ENCODE measurements at places on chromosomes 7 and 10.

- no peak for DNase-seq
Observed at GRCh38 chr10:75542906-75543305, 111.5 kb downstream of the LRMDA start.

DNA sequence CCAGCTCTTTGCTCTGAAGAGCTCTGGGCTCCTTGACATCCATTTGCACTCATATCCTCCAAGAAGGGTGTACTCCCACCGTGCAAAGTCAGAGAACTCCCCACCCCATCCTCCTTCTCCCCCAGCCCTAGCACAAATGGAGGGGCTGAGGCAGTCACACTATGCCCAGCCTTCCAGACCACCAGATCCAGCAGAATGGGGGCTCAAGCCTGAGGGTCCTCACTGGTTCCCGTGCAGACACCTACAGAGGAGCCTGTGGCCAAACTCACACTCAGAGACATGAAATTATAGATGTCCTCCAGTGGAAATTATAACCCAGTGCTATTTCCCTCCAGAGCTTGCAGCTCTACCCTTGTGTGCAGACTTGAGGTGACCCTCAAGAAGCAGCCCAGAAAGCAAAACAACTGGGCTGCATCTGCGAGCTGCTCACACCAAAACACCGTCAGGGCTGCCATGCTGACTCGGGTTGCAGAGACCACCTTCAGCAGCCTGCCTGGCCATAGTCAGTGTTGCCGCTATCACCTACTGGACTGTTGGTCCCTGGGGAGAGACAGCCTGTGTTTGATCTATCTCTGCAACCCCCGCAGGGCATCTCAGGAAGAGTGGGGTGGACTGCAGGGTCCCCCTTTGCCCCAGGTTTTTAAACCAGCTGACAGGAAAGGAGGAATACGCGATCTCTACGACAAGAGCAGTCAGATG lies 7.4 kb downstream of the ZNF488 start:
- no peak for DNase-seq

GRCh38 chr7:156184164-156184563 lies 371.9 kb upstream of the SHH start:
- DNase-seq, result no peak

DNA sequence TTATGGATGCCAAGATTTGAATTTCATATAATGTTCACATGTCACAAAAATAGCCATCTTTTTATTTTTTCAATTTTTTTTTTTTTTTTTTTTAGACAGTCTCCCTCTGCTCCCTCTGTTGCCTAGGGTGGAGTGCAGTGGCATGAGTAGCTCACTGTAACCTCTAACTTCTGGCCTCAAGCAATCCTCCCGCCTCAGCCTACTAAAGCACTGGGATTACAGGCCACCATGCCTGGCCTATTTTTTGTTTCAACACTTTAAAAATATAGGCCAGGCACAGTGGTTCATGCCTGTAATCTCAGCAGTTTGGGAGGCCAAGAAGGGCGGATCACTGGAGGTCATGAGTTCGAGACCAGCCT lies 246.3 kb downstream of the SKIDA1 start:
- no peak for DNase-seq

GRCh38 chr7:116576350-116577319 lies 51.8 kb downstream of the CAV1 start:
- DNase-seq, result no peak

GRCh38 chr10:93718937-93719725 lies 16.7 kb upstream of the FRA10AC1 start:
- DNase-seq, result no peak

DNA sequence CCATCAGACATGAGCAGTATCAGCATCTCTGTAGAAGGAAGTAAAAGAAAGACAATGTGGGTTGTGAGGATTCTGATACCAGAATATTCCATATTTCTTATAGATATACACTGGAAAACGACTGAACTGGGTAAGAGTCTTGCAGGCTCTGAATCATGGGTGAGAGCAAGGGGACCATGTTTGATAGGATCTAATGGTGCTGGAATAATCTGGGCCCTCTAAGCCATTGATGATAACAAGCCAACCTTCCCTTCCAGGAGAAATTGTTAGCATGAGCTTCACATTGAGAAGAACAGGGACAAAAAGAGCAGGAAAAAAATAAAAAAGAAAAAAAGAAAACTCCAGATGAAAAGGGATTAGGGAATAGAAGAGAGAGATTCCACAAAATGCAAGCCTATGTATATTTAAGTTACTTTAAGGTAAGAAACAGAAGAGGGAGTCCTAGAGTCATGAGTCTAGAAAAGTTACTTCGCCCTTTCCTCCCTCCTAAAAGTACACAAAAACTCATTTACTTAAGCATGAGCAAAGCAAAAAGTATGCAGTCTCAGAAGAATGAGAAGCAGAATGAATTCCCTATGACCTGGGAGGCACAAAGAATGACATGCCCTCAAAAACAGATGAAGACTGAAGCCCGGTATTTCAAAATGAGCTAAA lies 181.9 kb downstream of the TMEM26 start:
- DNase-seq, result no peak

GRCh38 chr7:27616186-27616491 lies 46.5 kb downstream of the HIBADH start:
- no peak for DNase-seq

- DNase-seq, result peak; percentile 71
Observed at GRCh38 chr10:110556969-110557601, 10.4 kb upstream of the SMC3 start.

DNA sequence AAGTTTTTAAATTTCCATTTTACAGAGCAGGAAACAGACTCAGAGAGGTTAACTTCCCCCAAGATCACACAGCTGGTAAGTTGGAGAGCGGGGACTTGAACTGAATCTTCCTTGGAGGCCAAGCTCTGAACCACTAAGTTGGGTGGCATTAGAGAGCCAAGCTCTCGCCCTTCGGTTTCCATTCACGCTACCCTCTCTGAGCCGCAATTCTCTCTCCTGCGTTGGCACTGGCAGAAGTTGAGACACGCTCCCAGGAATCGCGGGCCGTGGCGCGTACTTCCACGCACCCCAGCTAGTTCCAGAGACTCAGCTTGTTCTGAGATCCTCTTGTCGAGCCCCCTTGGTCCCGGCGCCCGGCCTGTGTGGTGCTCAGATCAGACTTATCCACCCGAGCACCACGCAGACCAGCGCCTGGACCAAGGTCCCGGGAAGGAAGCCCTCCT lies 29.3 kb upstream of the VAX1 start:
- no peak for DNase-seq

GRCh38 chr7:50599385-50599784 lies 34.2 kb upstream of the DDC start:
- DNase-seq, result no peak

DNA sequence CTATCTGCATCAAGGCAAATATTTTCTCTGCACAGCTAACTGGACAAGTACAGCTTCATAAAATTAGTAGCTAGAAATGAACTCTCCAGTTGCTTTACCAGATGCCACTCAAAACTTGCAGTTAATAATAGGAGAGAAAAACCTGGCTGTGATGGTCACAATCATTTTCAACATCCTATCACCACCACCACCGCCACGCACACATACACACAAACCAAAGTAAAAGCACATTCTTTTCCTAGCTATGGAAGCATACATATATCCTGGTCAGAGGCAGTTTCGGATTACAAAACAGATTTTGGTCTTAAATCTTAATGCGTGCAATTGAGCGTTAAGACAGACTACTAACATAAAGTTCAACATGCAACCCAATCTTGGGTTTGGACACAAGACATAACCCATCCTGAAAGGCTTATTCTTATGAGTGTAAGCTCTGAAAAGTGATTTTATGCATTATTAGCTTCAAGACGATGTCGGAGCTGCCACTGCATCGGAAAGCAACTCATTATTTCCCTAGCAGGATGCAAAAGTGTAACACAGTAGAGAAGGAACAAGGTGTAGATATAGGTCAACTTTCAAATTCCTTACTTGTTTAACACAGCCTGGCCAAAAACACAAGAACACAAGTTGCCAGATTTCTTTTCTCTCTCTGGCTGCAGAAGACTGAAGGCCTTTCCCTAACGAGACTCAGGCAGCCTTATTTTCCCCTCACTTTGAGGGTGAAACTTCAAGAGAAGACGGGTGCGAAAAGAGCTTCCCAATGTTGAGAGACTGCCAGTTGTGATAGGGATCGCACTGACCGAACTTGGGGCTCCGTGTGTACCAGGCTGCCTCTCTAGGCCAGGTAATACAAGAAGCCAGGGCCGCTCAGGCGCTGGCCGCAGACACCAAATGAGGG lies 1.2 kb downstream of the CACUL1 start:
- no peak for DNase-seq

- no peak for DNase-seq
Observed at GRCh38 chr10:11880151-11881029, 57.2 kb downstream of the PROSER2 start.

- no peak for DNase-seq
Observed at GRCh38 chr10:49207113-49207512, 18.9 kb upstream of the TMEM273 start.

DNA sequence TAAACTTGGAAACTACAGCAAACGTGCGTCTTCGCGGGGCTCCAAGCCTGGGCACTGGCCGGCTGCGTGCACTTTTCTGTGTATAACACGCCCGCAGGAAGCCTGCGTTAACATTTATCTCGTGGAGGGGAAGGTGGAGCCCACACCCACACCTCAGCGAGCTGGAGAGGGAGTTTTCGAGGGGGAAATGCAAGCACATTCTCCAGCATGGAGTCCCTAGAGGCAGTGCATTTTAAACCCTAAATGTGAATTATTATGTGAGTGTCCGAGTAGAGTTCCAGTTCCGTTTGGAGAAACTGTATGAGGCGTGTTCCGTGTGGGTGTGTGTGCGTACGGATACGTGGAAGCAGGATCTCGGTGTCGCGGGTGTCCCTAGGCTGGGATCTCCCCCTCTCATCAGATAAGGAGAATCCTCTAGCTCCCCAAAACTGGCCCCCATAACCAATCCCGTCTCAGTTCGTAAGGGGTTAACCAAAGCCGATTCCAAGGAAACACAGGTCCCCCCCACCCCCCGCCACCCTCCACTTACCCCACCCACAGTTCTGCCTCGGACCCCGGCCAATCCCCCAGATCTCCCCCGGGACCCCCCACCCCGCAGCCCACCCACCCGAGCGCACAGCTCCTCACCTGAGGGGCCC lies 403 bp downstream of the CDK6 start:
- DNase-seq, result peak; percentile 48

- no peak for DNase-seq
Observed at GRCh38 chr7:143015084-143015483, 11.8 kb downstream of the OR9A2 start.

DNA sequence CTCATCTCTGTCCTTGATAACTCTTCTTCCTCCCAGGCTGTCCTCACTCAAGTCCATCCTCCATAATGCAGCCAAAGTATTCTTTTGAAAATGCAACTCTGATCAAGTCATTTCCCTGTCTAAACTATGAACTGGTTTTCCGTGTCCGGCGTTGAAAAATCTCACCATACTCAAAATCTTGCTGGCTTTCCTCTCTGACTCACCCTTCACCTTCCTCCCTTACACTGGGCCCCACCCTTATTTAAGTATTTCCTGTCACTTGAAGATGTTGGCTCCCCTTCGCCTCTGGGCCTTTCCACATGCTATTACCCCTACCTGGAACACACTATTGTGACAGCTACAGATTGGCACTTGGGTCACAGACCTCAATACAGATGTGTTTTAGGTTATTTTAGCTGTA lies 515.6 kb downstream of the INHBA start:
- DNase-seq, result no peak

DNA sequence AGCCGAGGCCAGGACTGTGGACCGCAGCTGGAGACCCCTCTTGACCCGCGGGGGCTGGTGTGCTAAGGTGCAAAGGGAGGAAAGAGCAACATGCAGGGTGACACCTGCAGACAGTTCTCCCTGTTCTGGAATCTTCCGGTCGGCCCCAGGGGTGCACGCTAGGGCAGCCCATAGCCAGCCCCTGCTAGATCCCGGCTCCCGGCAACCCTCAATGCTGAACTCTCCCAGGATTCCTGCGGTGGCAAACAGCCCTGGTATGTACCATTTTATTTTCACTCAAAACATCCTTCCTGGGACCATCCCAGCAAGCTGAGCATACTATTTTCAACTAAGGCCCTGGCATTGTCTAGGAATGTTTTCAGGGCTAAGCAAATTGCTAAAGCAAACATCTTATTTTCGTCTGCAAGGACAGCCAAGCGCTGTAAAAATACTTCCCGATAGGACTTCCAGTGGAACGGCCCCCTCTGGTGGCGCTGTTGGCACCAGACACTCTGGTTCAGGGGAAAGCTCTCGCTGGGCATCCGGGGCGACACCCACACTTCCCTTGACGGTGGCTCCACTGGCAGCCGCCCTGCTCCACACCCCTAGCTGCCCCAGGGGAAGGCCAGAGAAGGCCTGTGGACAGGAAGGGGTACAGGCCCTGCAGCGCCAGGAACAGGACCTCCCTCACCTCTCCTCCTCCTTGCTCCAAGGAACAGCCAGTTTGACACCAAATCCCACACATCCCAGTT lies 99.4 kb downstream of the CTBP2 start:
- DNase-seq, result peak; percentile 32

Data from stimulated activated CD4-positive, alpha-beta T cell treated with anti-CD3 and anti-CD28 coated beads, Interleukin-1b, Interleukin-23, amount 100 ng/mL, for 48 hours (primary cell).